ENCODE measurements at places on chromosomes 7 and 10.

GRCh38 chr10:51564896-51565510, 134.4 kb downstream of the CSTF2T start:
- no peak for DNase-seq

DNA sequence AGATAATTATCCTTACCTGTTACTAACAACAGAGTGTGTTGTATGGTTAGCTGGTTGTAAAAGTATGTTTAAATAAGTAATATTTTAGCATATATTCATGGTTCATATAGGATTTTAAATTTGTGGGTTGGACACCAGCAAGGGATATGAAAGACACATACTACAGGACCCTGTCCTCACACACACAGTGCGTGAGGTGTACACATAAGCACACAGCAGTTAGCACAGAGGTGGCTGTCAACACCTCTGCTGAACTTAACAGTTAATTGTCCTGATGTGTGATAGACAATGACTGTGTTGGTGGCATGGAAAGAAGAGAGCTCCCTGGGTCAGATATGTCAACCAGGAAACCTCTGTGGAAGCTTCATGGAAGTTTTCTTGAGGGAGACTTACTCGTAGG, 23.3 kb upstream of the NUP42 start:
- no peak for DNase-seq

GRCh38 chr7:39414224-39415035, 151.8 kb upstream of the YAE1 start:
- DNase-seq, result peak; percentile 1

- DNase-seq, result peak; percentile 38
These were observed 52.6 kb upstream of the FAM180A start for GRCh38 chr7:135801045-135801693.

DNA sequence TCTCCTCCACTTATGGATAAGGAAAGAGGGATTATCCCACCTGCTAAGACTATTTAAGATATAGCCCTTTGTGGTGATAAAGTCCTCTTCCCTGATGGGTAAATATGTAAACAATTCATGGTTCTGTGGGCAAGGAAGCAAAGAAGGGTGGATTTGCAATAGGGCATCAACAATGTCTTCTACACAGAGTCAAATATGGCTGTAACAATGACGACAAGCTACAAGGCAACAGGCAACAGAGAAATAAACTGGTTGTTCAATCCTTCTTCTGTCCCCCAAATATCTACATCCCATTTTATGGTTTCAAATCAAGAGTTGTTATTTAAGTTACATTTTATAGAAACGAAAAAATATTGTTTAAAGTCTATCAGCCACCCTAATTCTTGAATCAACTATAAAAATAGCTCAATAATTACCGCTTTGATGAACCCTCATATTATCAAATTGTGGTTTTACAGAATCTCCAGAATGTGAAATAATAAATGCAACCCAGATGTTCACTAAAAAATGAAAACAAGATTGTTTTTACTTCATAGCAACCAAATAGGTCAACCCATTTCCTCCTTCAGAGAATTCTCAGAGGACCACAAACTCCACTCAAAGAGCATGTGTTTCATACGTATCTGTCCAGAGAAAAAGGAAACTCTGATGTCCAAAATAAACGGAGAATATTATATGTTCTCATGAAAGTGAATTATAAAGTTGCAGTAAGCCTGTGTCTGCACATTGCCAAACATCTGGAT, 13.8 kb downstream of the CYTH3 start:
- DNase-seq, result no peak

DNA sequence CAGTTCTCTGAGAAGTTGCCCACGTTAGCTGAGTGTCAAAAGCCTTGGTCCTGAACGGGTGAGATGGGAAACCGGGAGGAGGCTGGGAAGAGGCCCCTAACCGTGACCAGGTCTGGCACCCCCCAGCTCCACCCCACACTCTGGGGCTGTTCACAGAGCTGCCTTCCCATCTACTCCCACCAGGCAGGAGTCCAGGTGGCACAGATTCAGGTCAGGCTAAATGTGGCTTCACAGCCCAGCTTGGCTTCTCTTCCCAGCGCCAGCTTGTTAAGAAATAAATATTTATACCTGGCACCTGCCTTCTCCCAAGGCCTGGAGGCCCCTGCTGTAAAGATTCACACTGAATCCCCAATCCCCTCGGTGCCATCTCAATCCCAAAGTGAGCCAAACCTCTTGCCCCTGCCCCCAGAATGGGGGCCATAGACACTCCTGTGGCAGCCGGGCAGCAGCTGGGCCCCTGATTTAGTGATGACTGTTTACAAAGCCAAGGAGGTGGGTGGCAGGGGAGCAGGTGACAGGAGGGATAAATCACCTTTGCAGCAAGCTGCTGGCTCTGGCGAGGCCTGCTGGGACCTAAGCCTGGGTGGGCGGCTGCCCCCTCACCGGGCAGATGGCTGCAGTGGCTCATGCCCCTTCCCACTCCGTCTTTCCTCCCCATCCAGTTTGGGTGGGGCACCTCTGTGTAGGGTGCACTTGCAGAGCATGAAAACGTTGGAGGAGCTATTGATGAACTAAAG, 72.5 kb downstream of the GOLGA7B start:
- no peak for DNase-seq

DNA sequence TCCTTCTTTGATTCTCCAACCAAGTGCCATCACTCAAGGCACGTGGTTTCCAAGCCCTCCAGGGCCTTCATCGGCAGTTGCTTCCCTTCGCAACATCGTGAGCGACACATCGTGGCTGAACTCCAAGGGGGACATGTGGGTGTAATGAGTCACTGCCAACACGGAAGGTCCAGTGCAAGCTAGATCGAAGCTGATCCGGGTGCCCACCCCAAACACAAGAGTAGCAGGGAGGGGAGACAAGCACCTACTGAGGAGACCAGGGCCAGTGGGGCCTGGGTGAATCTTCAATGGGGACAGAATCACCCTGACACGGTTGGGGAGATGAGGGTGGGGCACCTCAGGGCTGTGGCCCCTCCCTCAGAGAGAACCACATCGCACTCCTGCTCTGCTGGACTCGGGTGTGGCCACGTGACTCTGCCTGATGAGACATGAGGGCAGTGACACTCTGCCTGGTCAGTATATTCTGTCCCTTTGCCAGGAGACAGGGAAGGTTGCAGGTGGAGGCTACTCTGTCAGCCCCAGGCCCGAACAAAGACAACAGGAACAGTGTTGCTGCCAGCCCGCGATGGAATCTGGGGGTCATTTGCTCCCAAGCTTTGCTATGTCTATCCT, 36.8 kb upstream of the HSPA12A start:
- DNase-seq, result no peak

DNA sequence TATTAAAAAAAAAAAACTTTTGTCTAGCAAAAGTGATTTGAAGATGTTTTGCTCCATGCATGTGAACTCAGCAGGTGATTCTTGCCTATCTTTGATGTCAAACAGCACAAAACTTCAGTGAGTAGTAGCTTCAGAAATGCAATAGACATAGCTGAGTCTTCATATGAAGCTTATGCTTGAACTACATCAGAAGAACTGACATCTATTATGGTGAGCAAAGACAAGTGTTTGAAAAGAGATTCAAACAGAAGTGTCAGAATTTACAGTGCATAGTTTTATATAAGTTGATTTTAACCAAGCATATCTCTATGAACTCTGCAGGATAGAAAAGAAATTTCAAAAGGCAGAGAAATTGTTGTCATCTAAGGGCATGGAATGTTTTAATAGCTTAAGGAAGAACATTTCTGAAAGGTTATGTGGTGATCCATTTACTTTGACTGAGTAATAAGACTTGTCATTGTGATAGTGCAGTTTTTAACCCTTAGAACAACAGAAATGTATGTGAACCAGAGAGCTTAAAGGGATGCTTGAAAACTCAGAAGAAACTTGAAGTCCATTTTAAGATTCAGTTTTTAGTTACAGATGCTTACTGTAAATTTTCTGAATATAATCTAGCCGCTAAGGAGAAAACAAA, 351.4 kb downstream of the MDFIC start:
- no peak for DNase-seq

GRCh38 chr7:40231796-40232195, 97.0 kb downstream of the SUGCT start:
- no peak for DNase-seq

DNA sequence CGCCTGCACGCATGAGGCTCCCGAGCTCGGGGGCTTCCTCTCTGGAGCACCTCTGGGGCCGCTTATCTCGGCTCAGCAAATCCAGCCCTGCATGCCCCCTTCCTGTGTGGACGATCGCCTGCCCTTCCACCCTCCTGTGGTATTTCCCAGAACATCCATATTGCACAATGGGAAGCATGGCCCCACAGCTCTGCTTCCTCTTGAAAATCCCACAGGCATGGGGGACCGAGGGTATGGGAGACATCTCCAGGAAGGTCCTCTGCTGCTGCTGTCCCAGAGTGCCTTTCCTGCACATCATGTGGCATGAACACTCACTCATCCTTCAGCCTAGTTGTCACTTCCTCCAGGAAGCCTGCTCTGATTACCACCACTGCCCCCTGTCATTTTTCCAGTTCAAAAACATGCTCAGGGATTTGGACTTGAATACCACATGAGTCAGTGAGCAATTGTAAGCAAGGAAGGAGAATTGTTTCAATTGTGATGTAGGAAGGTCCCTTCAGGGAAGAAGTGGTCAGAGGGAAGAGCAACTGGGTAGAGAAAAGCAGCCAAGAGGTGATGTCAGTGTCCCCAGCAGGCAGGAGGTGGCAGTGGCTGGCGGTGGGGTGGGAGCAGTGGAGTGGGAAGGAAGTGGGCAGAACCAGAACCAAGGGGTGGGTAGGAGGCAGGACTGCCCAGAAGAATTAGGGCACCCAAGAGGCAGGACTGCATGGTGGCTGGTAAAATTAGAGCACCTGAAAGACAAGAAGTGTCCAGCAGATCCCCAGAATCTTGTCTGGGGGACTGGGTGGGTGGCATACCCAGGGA, 67.5 kb upstream of the ZMIZ1 start:
- DNase-seq, result no peak

GRCh38 chr7:46934198-46934825, 647.6 kb downstream of the TNS3 start:
- DNase-seq, result no peak

- DNase-seq, result peak; percentile 76
These were observed 106.7 kb downstream of the SNX10 start for GRCh38 chr7:26398427-26398755.
